ENCODE measurements at places on chromosomes 13 and 19.

DNA sequence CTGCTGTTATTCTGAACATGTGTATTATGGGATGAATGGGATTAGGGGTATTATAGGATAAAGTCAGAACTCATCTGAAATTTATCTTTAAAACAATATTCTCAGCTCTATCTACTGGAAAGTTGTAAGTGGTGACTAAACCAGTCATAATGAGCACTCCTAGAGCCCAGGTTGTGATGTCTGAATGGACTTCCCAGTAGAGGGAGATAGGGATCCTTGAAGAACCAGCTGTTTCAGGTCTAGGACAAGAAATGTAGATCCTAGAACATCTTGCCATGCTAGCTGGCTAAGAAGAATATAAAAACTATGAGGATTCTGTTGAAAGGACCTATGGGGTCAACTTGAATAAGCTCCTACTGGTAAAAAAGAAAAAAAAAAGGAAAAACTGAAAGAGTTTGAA lies 310.8 kb downstream of the SLC7A1 start:
- DNase-seq: no peak

DNA sequence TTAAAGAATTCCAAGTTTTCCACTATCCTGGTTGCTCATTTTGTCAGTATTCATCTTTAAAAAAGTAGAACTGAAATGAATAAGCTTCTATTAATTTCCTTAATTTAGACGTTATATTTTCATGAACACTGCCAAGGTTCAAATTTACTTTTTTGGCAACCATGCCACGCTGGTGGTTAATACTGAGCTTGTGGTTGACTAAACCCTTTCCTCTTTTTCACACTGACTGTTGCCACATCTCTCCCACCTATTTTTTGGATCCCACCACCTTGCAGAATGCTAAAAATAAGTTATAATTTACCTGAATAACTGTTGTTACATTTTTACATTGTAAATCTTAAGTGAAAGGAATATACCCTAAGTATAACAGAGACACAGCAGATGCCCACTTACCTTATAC lies 45.0 kb downstream of the FLT3 start:
- DNase-seq: no peak

GRCh38 chr13:31134039-31134711 lies 27.5 kb downstream of the HSPH1 start:
- DNase-seq: no peak

DNA sequence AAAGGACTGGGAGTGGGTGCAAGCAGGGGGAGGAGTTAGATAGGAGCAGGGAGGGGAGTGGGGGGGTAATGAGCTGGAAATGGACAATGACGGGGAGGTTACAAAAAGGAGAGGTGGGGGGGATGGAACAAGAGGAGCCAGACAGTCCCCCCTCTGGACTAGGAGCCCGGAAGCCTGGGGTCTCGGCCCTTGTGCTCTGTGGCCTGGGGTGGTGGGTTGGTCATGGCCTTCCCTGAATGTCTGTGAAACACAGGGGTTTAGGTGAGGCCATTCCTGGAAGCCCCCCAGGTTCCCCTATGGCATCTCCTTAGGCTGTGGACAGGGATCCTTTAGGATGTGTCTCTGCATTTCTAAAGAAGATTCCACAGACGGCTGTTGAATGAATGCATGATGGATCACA lies 12.1 kb downstream of the KCNC3 start:
- no peak for DNase-seq

GRCh38 chr19:6232601-6233055 lies 47.1 kb downstream of the MLLT1 start:
- no peak for DNase-seq

- DNase-seq: no peak
These were observed 3.4 kb upstream of the TBXA2R start for GRCh38 chr19:3609779-3610719.

- no peak for DNase-seq
These were observed 246.3 kb upstream of the TSHZ3 start for GRCh38 chr19:31595521-31595920.

GRCh38 chr13:44541601-44542000 lies 34.5 kb downstream of the TSC22D1 start:
- DNase-seq: no peak

DNA sequence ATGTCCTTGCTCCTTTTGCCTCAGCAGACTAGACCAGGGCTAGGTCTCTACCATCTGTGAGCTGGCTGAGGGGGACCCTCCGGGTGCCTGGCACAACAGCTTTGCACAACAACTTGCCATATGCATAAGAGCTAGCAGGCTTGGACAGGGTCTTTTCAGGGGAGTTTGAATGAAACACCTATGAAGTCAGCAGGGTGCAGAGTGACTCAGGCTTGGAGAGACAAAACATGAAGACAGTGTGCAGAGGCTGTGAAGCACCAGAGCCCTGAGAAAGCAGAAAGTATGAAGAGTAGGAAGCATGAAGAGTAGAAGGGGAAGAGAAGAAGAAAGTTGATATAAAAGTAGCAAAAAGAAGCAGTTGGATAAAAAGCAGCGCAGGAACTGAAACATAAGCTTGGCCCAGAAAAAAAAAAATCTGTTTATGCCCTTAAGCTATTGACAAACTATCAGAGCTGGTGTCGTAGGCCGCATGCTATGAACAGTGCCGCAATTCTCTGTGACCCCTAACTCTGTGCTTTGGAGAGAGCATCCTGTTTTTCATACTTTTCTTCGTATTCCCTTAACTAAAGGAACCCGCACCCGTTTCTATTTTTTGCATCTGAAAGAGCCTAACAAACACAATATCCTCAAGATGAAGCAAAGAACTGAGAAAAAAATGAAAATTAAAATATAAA lies 52.7 kb upstream of the FAM216B start:
- DNase-seq: no peak

DNA sequence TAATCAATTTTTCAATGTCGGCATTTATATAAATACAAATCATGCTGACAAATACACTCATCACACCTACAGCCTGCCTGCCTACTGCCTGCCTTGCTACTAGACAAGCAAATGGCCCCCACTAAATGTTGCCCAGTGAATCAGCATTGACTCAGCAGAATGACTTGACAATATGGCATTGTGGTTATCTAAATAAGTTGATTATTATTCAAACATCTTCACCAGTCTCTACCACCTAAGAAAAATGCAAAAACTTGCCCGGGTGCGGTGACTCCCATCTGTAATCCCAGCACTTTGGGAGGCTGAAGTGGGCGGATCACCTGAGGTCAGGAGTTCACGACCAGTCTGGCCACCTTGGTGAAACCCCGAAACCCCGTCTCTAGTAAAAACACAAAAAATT lies 296.1 kb downstream of the PCDH9 start:
- no peak for DNase-seq

DNA sequence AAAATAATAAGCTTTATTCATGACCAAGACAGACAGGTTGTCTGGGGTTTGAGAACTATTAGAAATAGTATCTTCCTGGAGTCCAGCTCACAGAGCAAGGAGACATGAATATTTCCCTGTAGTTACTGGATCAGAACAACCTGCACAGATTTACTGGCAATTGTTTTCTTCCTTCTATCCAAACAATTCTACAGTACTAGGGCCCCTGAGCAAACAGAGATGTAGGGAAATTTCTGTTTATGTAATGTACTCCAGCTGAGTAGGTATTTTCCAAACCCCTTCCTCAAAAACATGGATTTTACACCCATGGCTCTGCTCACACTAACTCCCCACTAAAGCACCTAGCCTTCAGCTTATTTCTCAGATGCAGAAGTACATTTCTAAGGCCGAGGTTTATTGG lies 557.6 kb downstream of the GPC6 start:
- DNase-seq: no peak

DNA sequence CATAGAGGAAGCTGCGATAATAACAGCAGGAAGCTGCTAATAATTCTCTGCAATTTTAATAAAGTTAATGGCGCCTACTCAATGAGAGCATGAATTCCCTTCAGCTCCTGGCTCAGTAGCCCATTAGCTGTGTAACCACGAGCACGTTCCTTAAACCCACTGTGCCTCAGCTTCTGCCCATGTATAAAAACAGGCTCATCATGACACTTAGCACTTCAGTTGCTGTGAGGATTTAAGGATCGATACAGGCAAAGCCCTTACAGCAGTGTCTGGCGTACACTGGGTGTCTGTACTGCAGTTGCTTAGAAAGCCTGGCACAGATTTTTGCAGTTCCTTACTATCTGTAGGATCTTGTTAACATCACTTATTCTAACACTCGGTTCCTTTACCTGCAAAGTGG lies 673.4 kb upstream of the ARGLU1 start:
- no peak for DNase-seq

All from CD4-positive, alpha-beta T cell treated with Interleukin-6 at 100 ng/mL for 8 hours (primary cell).